ENCODE measurements at places on chromosomes 3 and 15.

DNA sequence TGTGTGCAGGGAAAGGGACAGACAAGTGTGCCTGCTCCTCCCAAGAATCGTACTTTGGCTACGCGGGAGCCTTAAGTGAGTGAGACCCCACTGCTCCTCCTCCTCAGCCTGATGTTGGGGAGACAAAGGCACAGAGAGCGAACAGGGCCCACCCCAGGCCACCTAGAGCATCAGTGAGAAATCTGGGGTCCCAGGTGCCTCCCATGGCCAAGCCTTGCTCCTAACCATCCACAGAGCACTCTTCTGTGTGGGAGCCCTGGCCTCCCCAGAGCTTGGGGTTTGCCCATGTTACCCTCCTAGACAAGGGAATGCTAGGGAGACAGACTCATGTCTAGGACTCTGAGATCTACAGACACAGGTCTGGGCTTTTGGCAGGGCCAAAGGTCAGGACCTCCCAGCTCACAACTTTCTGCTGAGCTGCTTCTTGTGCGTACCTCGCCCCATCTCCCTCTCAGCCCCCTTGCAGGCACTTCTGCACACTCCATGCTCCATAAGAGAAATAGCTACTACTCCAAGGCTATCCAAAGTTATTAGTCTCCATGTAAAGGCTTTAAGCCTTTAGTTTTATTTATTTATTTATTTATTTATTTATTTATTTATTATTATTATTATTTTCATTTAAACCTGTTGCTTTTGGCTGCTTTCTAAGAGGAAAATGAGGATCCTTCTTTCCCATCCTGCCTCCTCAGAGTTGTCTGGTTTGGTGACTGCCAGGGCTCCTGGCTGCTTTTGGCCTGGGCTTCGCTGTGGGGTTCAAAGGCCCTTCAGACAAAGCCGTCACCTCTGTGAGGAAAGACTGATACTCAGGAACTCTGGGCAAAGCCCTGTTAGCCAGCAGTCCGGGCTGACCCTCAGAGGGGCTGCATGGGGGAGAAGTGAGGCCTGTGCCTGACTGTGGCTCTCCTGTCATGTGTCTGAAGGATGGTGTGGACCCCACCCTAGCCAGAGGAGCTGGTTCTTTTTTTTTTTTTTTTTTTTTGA is 32.8 kb upstream of the TOPBP1 start:
- DNase-seq, result no peak

- DNase-seq, result no peak
These were observed 6.5 kb upstream of the P3H2 start for GRCh38 chr3:190127195-190127594.

GRCh38 chr3:64687781-64688604 is at the start of gene ADAMTS9:
Gene ADAMTS9, minus strand, starts transcription at chr3:64688000. Its CDS starts 343 bp downstream, at chr3:64687657.
- peak; percentile 64 for DNase-seq

- DNase-seq, result no peak
These were observed 24.8 kb upstream of the RBP1 start for GRCh38 chr3:139564294-139564861.

GRCh38 chr3:22358334-22358733 is 607.3 kb upstream of the ZNF385D start:
- DNase-seq, result no peak

- DNase-seq, result no peak
These were observed 20.3 kb upstream of the CYP11A1 start for GRCh38 chr15:74387621-74388362.

DNA sequence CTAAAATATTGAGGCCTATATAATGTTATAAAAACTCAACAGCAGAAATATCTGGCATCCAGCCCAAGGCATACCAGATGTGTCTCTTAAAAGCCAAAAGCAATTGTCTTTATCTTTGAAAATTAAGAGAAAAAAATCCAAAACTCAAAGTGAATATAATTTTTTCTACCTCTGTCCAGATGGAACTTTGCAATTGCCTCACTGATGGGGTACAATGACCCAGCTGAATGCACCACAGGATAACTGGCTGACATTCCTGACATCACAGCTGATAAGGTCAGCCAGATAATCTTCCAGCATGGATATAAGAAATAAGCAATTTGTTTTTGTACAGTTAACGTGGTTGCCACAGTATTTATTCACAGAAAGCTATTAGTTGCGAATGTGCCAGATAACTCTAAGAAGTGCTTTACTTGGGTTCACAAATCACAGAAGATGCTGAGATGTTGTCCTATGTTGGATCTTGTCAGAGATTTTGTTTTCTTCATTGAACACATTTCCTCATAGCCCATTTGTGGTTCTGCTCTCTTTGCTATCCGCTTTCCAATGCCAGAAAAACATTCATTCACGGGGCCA is 566.9 kb upstream of the CCDC54 start:
- DNase-seq, result no peak

GRCh38 chr3:171372694-171373093 is 87.5 kb downstream of the TNIK start:
- DNase-seq, result no peak

DNA sequence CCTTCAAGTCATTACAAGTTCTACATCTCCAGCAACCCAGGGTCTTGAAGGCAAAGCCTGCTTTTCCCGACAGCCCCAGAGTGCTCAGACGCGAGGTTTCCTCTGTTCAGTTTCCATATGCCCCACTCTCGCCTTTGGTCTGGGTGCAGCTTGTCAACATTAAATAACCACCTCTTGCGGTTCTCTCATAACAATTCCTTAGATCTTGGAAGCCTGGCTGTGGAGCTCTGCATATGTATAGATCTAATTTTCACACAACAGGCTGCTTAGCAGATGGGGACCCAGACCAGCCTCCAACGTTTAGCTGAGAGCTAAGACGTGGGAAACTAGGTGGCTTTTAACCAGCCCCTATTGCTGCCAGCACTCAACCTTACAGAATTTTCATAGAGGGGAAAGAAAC is 295.5 kb downstream of the RPLP1 start:
- no peak for DNase-seq

- no peak for DNase-seq
These were observed 430.3 kb upstream of the TPM1 start for GRCh38 chr15:62612183-62612733.

DNA sequence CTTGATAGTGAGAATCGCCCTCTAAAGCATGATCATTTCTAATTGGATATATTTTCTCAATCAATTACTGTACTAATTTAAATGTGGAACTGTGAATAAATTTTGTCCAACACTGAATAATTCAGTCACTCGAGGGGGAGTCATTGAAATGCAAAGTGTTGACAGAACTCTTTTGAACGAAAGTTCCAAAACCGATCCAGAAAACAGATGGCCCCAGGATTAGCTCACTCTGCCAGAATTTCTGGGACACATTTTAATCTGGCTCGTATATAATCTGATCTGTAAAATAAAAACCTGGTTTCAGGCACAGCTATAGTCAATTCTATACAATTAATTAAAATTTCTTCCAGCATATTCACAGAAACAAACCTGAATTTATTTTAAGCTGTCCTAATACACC is 580.4 kb downstream of the ROBO1 start:
- no peak for DNase-seq

- DNase-seq, result no peak
These were observed 267.0 kb downstream of the PLCL2 start for GRCh38 chr3:17151598-17152373.

GRCh38 chr15:31332020-31332680 is 5.5 kb downstream of the KLF13 start:
- no peak for DNase-seq

DNA sequence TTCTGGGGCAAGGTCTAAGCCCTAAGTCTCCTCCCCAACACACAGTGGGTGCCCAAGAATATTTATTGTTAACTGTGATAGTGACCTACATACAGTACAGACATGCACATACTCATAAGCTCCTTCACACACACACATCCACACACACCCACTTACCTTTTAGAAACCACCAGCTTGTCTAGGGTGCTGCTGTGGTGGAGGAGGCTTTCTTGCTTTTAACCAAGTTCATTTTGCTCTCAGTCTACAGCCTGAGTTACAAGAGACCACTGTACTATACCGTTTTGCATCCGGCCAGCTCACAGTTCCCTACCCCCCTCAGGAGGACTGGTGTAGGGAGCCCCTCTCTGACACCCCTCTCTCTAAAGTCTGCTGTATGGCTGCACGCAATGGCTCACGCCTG is 16.7 kb downstream of the DAPK2 start:
- no peak for DNase-seq

GRCh38 chr15:73984208-73984979 is 7.7 kb downstream of the STOML1 start:
- no peak for DNase-seq

GRCh38 chr3:146496726-146497125 is 27.4 kb upstream of the PLSCR2 start:
- DNase-seq, result no peak

GRCh38 chr3:167605871-167606270 is 47.9 kb downstream of the WDR49 start:
- DNase-seq, result no peak

- no peak for DNase-seq
These were observed 28.1 kb downstream of the OPA1 start for GRCh38 chr3:193621127-193621526.

GRCh38 chr3:27565201-27565852 is 81.1 kb upstream of the SLC4A7 start:
- DNase-seq, result no peak

DNA sequence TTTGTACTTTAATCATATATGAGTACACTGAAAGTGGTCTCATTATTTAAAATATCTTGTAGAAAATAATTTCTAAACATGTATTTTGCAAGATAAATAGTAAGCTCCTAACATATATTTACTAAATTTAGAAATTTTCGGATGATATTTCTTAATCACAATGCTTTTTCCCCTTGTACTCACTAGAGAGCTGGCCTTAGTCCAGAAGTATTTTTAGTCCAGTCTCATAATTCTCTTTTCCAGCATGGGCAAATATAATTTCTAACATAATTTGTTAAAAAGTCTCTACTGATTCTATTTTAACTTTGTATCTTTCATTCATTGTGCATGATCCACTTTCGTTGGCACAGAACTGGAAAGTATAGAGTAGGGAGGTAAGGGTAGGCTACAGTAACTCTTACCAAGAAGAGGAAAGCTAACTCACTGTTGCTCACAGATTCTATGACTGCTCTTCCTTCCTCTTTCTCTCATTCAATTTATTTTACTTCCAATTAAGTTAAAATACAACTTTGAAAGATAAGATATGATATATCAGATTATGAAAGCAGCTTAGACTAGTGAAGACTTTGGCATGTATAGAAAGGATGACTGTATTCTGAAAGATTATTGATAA is 39.3 kb downstream of the FGF7 start:
- DNase-seq, result no peak

- no peak for DNase-seq
These were observed 16.1 kb downstream of the BDH1 start for GRCh38 chr3:197539651-197540051.

DNA sequence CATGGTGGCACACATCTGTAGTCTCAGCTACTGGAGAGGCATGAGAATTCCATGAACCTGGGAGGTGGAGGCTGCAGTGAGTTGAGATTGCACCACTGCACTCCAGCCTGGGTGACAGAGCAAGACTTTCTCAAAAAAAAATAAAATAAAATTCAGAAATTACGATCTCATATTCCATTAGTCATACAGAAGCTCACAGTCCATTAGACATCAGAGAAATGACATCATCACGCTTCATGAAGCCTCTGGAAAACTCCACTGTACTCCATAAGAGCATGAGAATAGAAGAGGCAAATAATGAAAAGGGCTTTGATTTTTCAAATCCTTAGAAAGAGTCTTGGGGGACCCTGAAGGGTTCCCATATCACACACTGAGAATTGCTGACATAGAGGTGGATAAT is 145.0 kb upstream of the MITF start:
- no peak for DNase-seq

- no peak for DNase-seq
These were observed 50.0 kb downstream of the MB21D2 start for GRCh38 chr3:192867645-192868044.

DNA sequence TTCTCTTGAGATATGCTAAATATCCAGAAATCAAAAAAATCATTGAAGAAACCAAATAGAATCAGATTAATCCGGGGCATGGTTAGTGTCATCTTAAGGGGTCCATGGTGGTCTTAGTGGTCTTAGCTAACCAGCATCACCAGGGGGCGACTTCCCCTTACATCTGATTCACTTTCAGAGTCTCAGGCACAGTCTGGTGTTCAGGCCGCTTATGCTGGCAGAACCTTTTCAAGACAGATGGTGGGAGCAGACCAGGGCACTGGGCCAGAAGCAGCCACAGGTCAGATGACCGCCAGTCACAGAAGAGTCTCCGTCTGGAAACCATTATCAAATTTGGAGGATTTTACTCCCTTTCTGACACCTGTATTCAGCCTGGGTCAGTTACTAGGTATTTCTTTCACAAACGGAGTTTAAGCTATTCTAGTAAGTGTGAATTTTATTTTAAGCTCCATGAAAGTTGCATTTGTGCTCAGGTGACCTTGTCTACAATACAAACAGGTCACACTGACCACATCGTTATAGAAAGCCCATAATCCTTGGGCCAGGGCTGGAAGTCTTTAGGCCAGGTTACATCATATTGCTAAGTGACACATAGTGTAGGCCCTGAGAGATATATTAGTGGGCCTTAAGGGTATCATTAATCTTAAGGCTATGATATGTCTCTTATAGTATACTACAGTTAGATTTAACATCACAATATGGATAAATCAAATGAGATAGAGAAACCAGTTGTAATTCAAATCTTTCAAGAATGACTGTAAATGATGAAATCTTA is 365.5 kb downstream of the GBE1 start:
- no peak for DNase-seq

DNA sequence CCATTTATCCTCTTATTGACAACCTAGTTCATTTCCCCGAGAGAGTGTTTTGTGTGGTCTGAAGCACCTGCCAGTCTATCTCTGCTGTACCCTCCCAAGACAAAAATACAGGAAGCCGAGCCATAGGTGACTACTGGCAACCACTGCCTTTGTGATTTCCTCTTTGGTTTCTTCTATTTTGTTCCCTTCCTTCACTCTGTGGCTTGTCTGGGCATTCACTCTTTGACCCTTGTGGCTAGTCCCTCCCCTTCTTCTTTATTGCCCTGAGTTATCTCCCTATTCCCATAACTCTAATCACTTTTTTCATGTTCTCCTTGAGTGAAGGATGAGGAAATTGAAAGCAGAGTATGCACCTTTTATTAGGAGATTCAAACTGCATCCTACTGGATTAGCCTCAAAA is at the start of gene ADGRG7:
Gene ADGRG7, plus strand, starts transcription at position 297 of the 400 bp plus-strand sequence. CDS start 256 bp downstream, outside the sequence.
- no peak for DNase-seq

DNA sequence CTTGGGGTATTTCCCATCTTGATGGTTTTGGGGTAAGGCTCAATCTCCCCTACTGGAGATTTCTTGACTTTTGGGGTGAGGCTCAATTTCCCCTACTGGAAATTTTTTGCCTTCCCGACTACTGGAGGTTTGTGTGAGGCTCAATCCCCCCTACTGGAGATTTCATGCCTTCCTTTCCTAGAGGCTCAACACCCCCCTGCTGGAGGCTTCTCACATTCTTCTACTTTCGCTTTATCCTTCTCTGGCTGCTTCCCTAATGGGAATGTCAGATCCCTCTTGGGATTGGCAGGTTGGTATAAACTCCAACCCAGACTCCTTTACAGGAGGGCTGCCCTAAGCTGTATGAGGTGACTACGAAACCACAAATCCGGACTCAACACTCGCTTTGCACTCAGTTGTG is 49.2 kb downstream of the KATNBL1 start:
- no peak for DNase-seq
